Fibroblast of lung (primary cell): ENCODE measurements at places on chromosomes 1 and 21. TPM values are rescaled to one million over a fixed set of nuclear protein-coding genes. Genes with fewer than 3 reads are reported as not detected.

CYYR1 gene
- 0.17 and 0.26 TPM in 2 replicates for total RNA-seq

CD53 gene
- total RNA-seq, result under 0.01 TPM in 1 of 2 replicates, not detected in the other

GRCh38 chr1:34784751-34785221, 3.8 kb downstream of the GJB3 start:
- H3K4me3 ChIP-seq, result no peak overlapping the region
- DNase-seq, result no peak
- peaks cover 2% of the 10 kb centered on the region for H3K4me1 ChIP-seq
- H3K36me3 ChIP-seq, result no peaks in the 10 kb centered on the region

GRCh38 chr1:212232090-212232489, 53.1 kb upstream of the PPP2R5A start:
- DNase-seq, result no peak
- H3K4me3 ChIP-seq, result no peak overlapping the region
- peaks cover 5% of the 10 kb centered on the region for H3K4me1 ChIP-seq
- H3K27ac ChIP-seq, result no peak overlapping the region
- no peaks in the 10 kb centered on the region for H3K27me3 ChIP-seq

DNA sequence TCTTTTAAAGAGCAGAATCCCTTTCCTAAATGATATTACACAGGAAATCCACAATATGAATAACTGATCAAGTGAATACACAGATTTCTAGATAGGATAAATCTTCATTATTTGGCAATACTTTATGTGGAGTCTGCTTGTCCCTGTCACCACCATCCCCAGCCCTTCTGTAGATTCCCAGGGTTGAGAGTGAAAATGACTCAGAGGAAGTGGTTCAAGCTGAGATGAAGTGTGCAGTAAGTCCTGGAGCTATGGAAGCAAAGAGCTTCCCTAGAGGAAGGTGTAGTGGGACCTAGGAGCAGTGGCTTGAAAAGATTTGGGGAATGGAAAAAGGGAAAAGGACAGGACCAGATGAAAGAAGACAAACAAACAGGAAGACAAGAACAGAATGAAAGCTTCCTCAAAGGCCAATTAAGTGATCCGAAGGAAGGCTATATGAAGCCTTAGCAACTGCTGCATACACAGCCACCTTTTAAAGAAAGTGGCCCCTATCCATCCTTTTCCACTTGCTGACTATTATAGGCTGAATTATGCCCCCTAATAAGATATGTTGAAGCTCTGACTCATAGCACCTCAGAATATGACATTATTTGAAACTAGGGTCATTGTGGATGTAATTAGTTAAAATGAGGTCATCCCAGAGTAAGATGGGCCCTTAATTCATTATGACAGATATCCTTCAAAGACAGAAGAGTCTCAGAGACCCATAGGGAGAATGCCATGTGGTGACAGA, 96.5 kb upstream of the CAMK1G start:
- DNase-seq, result peak; percentile 29
- no peaks in the 10 kb centered on the region for H3K4me1 ChIP-seq
- no peaks in the 10 kb centered on the region for H3K36me3 ChIP-seq
- no peak overlapping the region for H3K4me3 ChIP-seq
- H3K27ac ChIP-seq, result no peak overlapping the region

DNA sequence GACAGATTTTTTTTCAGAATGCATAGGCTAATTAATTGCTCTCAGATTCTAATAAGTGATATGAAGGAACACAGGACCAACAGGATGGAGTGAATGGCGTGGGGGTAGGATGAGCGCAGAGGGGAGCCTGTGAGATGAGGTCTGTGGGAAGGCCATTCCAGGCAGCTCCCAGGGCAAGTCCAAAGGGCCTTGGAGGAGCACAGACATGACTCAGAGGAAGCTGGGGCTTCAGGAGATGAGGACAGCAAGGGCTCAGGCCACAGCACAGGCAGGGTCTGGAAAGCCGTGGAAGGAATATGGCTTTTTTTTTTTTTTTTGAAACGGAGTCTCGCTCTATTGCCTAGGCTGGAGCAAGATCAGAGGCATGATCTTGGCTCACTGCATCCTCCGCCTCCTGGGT, 35.1 kb downstream of the FMN2 start:
- no peak overlapping the region for H3K27ac ChIP-seq
- no peak overlapping the region for H3K4me3 ChIP-seq
- H3K27me3 ChIP-seq, result no peaks in the 10 kb centered on the region
- H3K4me1 ChIP-seq, result no peaks in the 10 kb centered on the region

SAMSN1 gene
- total RNA-seq, result not detected in 2 replicates

DNA sequence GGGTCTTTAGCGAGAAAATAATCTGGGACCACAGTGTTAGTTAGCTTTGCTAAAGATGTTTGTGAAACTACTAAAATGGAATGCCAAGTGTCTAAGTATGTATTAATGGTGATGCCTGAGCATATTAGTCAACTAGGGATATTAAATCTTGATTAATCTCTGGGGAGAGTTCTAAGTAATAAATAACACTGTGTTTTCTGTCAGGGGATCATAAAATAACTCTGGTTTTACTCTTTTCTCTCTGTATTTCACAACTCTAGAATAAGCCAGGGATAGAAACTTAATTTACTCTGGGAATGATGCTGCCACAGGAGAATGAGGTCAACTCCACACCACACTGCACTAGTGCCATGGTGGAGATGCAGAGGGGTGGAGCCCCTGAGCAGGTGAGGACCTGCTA, 399.2 kb downstream of the PTBP2 start:
- H3K36me3 ChIP-seq, result no peaks in the 10 kb centered on the region
- no peaks in the 10 kb centered on the region for H3K27me3 ChIP-seq
- H3K27ac ChIP-seq, result no peak overlapping the region
- no peak for DNase-seq

GRCh38 chr1:116910379-116911187, 867 bp downstream of the PTGFRN start:
- no peak for DNase-seq
- no peaks in the 10 kb centered on the region for H3K4me1 ChIP-seq
- peaks cover 19% of the 10 kb centered on the region for H3K27me3 ChIP-seq
- H3K4me3 ChIP-seq, result peak overlapping the region; percentile 38
- H3K36me3 ChIP-seq, result no peaks in the 10 kb centered on the region
- H3K27ac ChIP-seq, result no peak overlapping the region

- no peaks in the 10 kb centered on the region for H3K36me3 ChIP-seq
- no peaks in the 10 kb centered on the region for H3K4me1 ChIP-seq
- DNase-seq, result no peak
- H3K4me3 ChIP-seq, result no peak overlapping the region
These were observed 182.1 kb downstream of the MRPL39 start for GRCh38 chr21:25425156-25425555.

- DNase-seq, result peak; percentile 92
- H3K27ac ChIP-seq, result no peak overlapping the region
- H3K27me3 ChIP-seq, result no peaks in the 10 kb centered on the region
- H3K36me3 ChIP-seq, result no peaks in the 10 kb centered on the region
These were observed 50.9 kb upstream of the CNIH3 start for GRCh38 chr1:224565186-224565585.

DNA sequence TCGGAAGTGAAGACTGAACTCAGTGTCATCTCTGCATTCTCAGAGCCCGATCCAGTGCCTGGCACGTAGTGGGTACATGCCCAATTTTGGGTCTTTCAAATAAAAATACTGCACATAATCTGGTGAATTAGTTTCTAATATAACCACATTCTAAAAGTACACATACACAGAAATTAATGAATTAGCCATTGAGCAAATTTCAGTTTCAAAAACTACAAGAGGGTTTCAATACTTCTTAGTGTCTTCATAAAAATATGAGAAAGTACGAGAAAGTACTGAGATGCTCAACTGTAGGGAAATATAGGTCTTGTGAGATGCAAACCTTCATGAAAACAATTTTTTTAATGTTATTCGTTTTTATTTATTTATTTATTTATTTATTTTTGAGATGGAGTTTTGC, 86.9 kb downstream of the SMYD2 start:
- no peak overlapping the region for H3K4me3 ChIP-seq
- H3K27ac ChIP-seq, result no peak overlapping the region
- no peaks in the 10 kb centered on the region for H3K4me1 ChIP-seq
- no peak for DNase-seq

GRCh38 chr1:228944935-228945371, 209.7 kb downstream of the RHOU start:
- H3K27ac ChIP-seq, result no peak overlapping the region
- no peaks in the 10 kb centered on the region for H3K27me3 ChIP-seq
- peak; percentile 59 for DNase-seq
- H3K4me3 ChIP-seq, result no peak overlapping the region
- H3K36me3 ChIP-seq, result no peaks in the 10 kb centered on the region
- H3K4me1 ChIP-seq, result no peaks in the 10 kb centered on the region

DNA sequence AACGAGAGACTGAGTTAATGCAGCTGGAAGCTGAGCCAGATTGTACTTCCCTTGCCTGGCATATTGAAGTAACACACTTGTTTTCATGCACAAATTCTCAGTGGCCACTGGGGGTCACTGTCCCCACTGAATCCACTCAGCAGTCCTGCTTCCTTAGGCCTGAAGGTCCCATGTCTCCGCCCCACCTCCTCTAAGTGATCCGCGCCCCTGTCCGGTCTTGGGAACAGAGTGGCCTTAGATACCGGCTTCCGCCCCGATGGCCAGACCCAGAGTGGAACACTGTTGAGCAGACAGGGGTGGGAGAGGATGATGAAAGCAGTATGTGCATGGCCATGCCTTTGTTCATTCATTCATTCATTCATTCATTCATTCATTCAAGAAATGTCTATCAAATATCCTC, 34.8 kb downstream of the CHAF1B start:
- no peak overlapping the region for H3K27ac ChIP-seq
- DNase-seq, result peak; percentile 92
- no peaks in the 10 kb centered on the region for H3K27me3 ChIP-seq
- H3K4me1 ChIP-seq, result no peaks in the 10 kb centered on the region
- peaks cover 2% of the 10 kb centered on the region for H3K36me3 ChIP-seq
- H3K4me3 ChIP-seq, result no peak overlapping the region

- no peak for DNase-seq
- no peaks in the 10 kb centered on the region for H3K4me1 ChIP-seq
- no peak overlapping the region for H3K27ac ChIP-seq
- no peaks in the 10 kb centered on the region for H3K27me3 ChIP-seq
- H3K4me3 ChIP-seq, result no peak overlapping the region
These were observed 27.8 kb downstream of the CMPK1 start for GRCh38 chr1:47361380-47361779.

SYNC gene
- 43.7 and 58.1 TPM in 2 replicates for total RNA-seq

LAMC2 gene
- total RNA-seq, result 0.99 and 2.8 TPM in 2 replicates

DNA sequence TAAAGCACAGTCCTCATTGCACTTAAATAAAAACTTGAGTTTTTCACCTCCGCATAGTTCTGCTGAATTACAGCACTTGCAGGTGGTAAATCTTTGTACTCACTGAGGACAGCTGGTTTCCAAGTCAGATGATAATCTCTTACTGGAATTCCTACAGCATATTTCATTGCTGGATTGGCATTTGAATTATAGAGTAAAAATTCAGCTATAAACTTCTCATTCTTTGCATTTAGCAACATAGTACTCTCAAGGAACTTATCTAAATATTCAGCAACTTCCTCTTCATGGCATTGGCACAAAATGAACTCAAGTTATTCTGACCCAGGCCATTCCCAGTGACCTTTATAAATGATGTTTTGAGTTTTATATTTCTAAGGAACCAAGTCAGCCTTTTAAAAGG, 23.4 kb downstream of the GORAB start:
- H3K36me3 ChIP-seq, result peaks cover 4% of the 10 kb centered on the region
- H3K27me3 ChIP-seq, result no peaks in the 10 kb centered on the region
- no peak for DNase-seq
- H3K4me1 ChIP-seq, result peaks cover 2% of the 10 kb centered on the region
- no peak overlapping the region for H3K27ac ChIP-seq
- no peak overlapping the region for H3K4me3 ChIP-seq

CR1 gene
- total RNA-seq, result not detected in 2 replicates

- no peaks in the 10 kb centered on the region for H3K36me3 ChIP-seq
- H3K27ac ChIP-seq, result no peak overlapping the region
- H3K4me1 ChIP-seq, result no peaks in the 10 kb centered on the region
- H3K27me3 ChIP-seq, result no peaks in the 10 kb centered on the region
- H3K4me3 ChIP-seq, result no peak overlapping the region
- no peak for DNase-seq
These were observed 730.7 kb upstream of the RGS18 start for GRCh38 chr1:191427593-191427992.

DNA sequence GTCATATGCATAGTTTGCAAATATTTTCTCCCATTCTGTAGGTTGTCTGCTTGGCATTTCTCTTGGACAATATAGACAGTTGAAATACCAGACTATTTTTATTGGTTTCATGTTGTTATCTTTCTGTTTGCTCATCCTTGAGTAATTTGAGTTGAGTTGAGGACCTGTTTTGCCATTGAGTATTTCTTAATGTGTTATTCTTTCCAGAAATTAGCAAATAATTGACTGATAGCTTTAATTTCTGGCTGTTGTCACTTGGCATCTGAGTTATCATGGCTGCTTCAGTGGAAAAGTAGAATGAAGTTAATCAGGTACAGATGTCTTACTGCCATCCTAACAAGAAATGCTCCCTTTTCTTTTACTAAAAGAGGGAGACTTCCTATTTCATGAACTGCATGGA, 264.8 kb upstream of the DUSP10 start:
- no peak overlapping the region for H3K27ac ChIP-seq
- H3K4me3 ChIP-seq, result no peak overlapping the region
- DNase-seq, result no peak

DNA sequence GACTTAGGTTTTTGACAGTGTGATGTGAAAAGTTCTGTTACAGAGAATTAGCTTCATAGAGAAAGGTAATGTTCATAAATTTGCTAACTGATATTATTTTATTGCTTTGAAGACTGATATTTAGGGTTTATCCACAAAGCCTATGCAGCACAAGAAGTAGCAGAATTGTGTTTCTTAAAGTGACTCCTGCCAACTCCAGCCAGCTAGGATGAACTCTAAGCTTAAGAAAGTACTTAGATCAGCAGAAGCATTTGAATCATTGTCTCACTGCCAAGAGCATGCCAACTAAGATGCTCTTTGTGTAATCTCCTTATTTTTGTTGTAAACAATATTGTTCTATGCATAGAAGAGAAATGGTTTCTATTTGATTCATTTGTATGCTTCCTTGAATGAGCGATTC, 589.4 kb upstream of the ADGRL4 start:
- H3K27ac ChIP-seq, result no peak overlapping the region
- H3K4me1 ChIP-seq, result no peaks in the 10 kb centered on the region
- H3K27me3 ChIP-seq, result no peaks in the 10 kb centered on the region
- no peak for DNase-seq
- no peaks in the 10 kb centered on the region for H3K36me3 ChIP-seq

DNA sequence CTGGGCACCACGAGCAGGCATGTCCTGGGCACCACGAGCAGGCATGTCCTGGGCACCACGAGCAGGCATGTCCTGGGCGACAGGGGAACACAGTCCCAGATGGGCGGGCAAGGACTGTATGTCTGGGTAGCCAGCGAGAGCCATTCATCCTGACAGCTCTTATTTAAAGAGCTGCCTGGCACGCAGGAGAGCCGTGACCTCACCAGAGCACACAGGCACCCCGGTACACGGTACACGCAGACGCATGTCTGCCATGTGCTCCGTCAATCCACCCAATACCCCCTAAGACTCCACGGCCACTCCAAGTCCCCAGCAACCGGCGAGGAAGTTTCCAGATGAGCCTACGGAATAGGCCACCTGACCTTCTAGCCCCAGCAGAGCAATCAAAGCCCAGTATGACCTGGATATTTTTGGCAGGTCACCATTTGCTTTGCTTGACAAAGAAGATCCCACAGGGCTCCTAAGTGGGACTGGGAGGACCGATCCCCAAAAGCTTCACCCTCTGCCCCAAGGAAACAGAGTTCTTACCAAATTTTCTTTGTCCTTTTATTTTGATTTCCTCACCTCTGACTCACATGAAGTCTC, 51.7 kb downstream of the CASZ1 start:
- H3K36me3 ChIP-seq, result no peaks in the 10 kb centered on the region
- no peak overlapping the region for H3K4me3 ChIP-seq
- H3K4me1 ChIP-seq, result no peaks in the 10 kb centered on the region
- no peak overlapping the region for H3K27ac ChIP-seq
- DNase-seq, result no peak
- H3K27me3 ChIP-seq, result peaks cover 3% of the 10 kb centered on the region
